ENCODE measurements at places on chromosomes 16 and 17.

DNA sequence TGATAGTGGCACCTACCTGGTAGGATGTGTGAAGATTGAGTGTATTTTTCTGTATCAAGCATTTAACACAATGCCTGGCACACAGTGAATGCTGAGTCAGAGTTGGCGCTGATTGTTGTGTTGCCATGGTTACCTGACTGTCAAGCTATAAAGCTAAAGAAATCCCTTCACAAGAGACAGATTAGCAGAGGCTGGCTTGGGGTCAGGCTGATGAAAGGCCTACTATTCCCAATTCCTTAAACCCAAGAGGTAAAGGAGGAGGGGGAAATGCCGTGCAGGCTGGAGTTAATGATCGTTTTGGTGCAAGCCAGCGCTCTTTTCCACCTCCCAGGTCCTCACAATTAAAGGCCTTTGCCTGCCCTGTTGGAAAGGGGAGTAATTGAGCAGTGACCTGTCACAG, 5.9 kb downstream of the CLEC19A start:
- DNase-seq, result no peak

GRCh38 chr17:78369791-78370381, 8.6 kb upstream of the PGS1 start:
- DNase-seq, result no peak

- no peak for DNase-seq
These were observed 23.3 kb upstream of the HOXB13 start for GRCh38 chr17:48751733-48752398.

- DNase-seq, result no peak
These were observed 11.0 kb downstream of the GPRC5C start for GRCh38 chr17:74442670-74443515.

GRCh38 chr16:73713251-73713650, 583.4 kb upstream of the PSMD7 start:
- DNase-seq, result no peak

GRCh38 chr17:37700881-37701280, 44.0 kb downstream of the HNF1B start:
- no peak for DNase-seq

DNA sequence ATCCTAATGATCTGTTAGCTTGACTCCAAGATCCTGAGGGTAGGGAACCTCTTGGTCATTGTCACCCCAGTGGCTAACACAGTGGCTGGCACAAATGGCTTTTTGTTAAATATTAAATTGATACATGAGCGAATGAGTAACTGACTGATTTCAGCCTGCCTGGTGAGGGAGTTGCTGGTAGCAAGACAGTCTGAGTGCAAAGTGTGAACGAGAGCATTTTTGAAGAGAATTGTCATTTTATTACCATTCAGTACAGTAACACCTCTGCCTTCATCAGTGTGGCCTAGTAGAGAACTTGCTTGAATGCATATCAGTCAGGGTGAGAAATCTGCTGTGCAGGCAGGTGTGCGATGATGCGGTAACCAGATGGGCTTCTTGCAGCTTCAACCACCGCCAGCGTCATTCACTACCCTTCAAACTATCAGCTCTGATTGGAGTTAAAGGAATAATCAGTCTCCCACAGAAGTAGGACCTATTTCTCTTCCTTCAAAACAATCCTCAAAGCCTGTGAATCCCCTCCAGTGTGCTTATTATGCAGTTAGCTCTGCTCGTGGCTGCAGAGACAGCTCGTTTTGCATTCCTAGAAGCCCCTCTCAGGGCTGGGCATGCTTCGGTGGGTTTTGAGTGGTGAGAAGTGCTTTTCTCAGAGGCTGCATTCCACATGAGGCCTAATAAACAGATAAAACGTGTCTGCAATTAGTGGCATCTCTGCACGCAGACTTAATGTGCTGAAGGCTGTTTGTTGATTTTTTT, 29.0 kb downstream of the HEXIM2 start:
- no peak for DNase-seq

DNA sequence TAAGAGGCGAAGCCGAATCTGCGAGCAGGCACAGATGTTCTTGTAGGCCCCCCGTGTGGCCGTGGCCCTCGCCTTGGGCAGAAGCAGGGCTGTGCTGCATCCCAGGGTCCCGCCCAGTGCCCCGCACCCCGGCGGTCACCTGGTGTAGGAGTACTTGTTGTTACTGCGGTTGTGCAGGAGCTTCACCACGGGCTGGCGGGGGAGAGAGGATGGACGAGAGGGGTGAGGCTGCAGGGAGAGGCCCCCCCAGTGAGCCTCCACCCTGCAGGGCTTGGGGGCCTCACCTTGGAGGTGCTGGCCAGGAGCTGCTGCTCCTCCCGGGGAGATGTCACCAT, 11.4 kb downstream of the ASPHD1 start:
- no peak for DNase-seq

DNA sequence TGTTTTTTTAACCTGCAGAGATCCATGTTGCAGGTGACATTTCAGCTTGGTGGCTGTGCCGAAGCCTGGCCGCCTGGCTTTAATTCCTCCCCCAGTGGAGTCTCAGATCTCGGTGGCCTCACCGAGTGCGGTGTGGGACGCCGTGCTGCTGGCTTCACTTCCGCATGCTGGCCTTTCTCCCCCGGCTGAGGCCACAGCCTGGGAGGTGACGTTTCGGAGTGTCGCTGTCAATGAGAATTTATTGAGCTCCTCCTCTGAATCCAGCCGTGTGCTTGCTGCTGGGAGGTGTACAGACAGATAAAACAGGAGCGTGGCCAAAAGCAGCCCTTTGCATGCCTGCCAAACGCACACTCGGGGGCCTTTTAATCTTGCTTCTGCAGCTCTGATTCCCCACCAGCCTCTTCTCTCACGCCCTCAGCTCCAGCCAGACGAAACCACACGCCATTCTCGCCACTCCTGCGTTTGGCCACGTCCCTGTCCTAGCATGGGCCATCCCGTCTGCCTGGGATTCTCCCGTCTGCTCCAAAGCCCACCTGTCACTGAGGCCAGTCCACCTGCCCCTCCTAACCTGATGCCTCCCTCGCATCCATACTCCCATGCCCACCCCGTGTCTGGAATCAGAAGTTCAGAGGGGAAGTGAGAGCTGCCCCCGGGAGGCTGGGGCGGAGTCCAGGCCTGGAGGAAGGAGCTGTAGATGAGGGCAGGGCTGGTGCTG, 3.6 kb downstream of the GSE1 start:
- no peak for DNase-seq

GRCh38 chr16:29745121-29745852, 503 bp downstream of the C16orf54 start:
- peak; percentile 55 for DNase-seq

GRCh38 chr17:1546292-1546922, 16.2 kb downstream of the PITPNA start:
- DNase-seq, result no peak

DNA sequence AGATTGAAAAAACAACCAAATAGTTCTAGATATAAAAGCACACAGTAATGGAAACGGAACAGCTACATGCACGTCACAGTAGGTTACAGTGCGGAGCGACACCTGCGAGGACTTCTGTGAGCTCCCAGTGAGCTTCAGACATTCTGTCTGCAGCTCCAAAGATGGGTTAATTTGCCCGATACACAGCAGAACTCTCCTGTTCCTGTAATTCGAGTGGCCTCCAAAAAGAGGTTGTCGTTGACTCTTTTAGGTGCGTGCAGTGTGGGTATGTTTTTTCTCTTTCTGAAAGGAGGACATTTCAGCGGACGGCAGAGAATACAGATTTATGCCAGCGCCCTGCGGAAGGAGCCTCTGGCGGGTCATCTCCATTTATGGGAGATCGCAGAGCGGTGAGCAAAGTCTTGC, 2.9 kb downstream of the OR1F1 start:
- no peak for DNase-seq

GRCh38 chr17:45371414-45372324, 54.8 kb upstream of the MAP3K14 start:
- no peak for DNase-seq

DNA sequence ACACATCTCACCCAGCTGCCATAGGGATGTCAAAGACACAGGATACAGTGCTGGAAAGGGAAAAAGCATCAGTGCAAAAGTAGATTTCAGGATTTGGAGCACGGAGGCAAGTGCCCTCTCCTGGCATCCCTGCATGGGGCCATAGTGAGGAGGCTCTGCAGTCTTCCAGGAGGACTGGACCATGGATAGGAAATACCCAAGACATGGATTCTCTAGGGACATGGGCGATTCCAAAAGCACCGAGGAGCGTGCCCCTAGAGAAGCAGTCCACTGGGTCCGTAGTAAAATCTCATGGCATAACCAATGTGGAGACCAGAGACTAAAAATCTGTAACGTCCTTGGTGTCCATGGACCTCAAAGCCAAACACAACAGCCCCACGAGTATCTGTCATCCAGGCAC, 818.2 kb downstream of the KCNJ18 start:
- DNase-seq, result no peak

DNA sequence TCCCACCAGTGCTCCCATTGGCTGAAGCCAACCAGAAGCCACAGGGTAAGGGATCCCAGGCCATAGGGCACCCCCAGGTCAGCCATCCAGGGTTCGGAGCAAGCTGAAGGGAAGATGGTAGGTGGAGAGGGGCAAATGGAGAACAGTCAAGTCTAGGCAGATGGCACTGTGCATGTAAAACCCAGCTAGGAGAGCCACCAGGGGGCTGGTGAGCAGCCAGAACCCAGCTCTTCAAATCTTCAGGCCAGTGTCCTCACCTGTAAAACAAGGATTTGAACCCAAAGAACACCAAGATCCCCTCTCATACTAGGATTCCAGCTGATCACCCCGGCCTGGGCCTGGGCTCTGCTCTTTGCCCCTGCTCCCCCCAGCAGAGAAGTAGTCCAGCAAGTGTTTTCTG, 43.5 kb downstream of the GINS3 start:
- DNase-seq, result no peak

GRCh38 chr16:49362230-49362629, 11.4 kb upstream of the C16orf78 start:
- no peak for DNase-seq

DNA sequence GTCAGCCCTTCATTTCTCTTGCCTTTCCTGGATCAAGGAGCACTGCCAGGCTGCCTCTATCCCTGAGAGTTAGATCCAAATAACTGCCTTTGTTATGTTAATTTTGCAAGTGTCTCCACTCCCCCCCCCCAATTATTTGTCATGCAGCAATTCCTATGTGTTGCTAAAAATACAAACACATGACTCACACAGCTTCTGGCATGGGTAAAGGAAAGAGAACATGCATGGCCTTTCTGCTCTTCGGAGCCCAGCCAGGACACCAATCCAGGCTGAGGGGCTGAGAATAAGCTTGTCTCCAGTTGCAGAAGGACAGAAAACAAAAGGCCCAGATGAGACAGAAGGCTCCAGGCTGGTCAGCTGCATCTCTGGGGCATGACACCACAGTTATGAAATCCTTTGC, 148.0 kb upstream of the TNRC6C start:
- DNase-seq, result no peak

- DNase-seq, result peak; percentile 31
These were observed 3.9 kb upstream of the HEXIM1 start for GRCh38 chr17:45144199-45145034.

GRCh38 chr17:19341641-19342610, 20.6 kb downstream of the B9D1 start:
- DNase-seq, result no peak

DNA sequence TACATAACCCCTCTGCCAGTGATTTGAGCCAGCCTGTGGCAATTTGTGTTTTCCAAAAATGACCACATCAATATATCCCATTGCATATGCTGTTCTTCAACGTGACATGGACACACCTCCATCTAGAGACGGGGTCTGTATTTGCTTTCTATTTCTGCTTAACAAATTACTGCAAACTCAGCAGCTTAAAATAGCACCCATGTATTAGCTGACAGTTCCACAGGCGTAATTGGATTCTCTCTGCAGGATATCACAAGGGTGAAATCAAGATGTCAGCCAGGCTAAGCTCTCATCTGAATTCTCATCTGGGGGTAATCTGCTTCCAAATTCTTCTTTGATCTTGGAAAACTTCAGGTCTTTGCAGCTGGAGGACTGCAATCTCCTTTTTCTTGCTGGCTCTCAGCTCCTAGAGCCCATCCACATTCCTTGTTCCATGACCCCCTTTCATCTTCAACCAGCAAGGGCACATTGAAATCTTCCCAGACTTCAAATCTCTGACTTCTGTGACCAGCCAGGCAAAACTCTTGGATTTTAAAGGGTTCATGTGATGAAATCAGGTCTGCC, 8.2 kb downstream of the KRT9 start:
- no peak for DNase-seq

DNA sequence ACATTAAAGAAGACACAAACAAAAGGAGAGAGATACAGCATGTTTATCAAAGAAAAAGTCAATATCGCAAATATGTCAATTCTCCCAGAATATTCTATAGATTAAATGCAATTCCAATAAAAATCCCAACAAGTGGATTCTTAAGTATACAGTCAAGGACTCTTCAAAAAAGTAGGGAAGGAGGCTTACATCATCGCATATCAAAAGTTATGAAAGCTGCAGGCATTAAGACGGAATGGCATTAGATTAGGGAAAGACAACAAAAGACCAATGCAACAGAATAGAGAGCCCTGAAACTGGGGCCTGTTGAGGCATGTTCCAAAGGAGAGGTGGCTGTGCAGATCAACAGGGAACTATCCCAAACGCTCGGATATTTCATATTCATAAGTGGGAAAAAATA, 76.0 kb downstream of the MARCHF10 start:
- no peak for DNase-seq

- no peak for DNase-seq
These were observed 30.8 kb downstream of the B9D1 start for GRCh38 chr17:19331543-19332245.

GRCh38 chr17:73795730-73796129, 151.5 kb upstream of the SDK2 start:
- DNase-seq, result no peak

DNA sequence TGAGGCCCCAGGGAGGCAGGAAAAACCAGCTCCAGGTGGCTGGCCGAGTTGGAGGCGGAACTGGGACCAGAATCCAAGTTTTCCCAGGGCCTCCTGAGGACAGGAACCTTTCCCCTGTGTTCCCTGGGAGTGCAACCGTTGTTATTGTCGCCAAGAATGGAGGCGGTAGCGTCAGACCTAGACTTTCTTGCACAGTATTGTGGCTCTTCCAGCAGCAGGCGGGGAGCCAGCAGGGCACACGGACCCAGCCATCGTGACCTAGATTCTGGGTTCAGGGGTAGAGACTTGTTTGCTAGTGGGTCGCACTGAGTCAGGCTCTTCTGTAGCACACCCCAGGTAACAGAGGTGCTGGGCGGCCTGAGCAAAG, 667 bp upstream of the KIF19 start:
- DNase-seq, result no peak

DNA sequence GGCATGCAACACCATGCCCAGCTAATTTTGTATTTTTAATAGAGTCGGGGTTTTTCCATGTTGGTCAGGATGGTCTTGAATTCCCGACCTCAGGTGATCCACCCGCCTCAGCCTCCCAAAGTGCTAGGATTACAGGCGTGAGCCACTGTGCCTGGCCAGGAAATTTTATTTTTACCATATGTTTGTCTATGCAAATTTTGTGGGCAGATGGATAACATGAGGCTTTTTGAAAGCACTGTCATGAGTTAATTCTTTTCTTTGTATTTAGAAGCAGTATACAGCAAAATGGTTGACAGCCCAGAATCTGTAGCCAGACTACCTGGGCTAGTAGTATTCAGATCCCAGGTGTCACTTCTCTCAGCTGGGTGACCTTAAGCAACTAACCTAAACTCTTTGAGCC, 8.5 kb upstream of the KPNB1 start:
- DNase-seq, result no peak

GRCh38 chr17:50953831-50954601, 87.9 kb upstream of the TOB1 start:
- DNase-seq, result no peak
